T follicular helper cell (primary cell): ENCODE measurements at places on chromosomes 5 and 9.
A peak's percentile ranks its signal among the peaks of the same experiment; 100 is the strongest.

DNA sequence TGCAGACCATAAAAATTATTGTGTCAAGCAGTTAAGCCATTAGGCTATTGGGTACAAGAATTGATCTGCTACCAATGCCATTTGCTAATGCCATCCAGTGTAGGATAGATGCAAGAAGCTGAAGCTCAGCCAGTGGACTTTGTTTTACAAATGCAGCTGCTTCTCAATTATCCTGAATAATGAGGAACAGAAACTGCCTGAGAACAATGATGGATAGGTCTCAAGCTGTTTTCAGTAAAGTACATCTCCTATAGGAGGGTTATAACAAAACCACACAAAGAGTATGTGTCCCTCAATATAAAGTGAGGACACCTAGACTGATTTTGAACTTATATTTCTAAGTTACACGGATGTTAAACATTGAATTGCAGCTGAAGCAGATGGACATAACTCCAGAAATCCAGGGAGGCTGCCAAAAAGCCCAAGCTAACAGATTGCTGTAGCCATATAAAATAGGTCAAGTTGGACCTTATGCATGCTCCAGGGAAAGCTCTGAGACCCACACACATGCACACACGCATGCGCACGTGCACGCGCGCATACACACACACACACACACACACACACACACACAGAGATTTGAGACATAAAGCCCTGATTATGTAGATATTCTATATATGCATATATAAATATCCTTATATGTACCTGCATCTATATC, 482.7 kb upstream of the CD180 start:
- no peak for DNase-seq

GRCh38 chr9:5466766-5467165, 16.4 kb downstream of the CD274 start:
- no peak for DNase-seq

DNA sequence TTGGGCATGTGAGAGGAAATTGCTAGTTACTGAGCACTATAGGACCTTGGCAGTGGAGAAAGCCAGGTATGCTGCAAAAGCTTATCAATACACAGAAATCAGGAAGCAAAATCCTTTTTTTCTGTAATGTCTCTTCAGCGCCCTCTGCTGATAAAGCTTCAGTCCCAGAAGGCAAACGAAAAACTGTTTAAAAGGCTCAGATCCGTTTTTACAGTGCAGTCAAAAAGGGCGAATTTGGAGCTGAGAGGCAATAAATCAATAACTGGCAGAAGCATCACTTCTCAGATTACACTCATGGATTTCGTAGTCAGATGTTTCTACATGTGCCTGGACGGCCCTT, 1.1 kb upstream of the MAN2A1 start:
- no peak for DNase-seq

DNA sequence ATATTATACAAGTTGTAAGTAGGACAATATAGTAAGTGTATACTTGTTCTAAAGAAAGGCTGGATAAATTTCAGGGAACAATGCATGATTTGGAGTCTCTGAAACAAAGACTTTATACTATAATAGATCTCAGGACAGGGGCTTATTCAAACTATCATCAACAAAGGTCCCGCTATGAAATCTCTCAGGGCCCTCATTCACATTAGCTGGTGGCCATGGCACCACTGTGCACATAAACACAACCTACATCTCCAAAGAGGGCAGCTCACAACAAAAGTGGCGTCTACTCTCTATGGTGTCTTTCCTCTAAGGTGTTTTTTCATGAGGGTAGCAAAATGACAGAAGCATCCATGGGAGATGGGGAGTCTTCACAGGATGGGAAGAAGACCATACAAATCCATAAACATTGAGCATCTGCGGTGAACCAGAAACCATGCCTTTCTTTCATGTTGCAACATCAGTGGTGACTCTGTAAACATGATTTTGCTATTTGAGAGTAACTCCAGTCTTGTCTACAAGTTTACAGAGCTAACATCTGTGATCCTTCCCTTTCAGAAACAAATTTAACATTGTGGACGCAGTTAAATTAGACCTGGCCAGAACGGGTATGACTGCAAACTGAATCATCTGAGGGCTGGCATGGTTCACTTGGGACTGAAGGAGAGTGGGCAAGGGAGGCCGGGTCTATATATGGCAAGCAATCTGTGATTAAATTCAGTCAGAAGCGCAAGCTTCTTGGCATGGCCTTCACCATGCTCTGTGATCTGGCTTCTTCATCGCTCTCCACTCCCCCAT, 5.5 kb downstream of the TTLL11 start:
- no peak for DNase-seq

GRCh38 chr9:33101104-33101951, 24.9 kb upstream of the SMU1 start:
- no peak for DNase-seq

- no peak for DNase-seq
These were observed 122.4 kb upstream of the GAS1 start for GRCh38 chr9:87069690-87070089.

DNA sequence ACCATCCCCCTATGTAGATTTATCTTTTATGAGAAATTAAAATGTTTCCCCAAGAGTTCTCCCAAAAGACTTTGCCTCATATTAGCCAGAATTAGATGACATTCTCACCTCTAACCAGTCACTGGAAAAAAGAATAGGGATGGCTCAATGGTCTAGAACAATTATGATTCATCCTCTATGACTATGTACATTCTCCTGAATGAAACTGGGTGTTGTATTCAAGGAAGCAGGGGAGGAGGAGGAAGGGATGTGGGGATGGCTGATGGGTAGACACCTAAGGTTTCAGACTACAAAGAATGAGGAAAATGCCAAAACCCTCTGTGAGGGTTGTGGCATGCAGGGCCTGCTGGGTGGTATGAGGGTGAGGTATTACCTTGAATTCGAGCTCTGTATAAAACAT, 49.5 kb upstream of the BRINP1 start:
- no peak for DNase-seq

- no peak for DNase-seq
These were observed 686 bp upstream of the COL27A1 start for GRCh38 chr9:114154600-114155102.

GRCh38 chr9:89513837-89514236, 15.9 kb upstream of the SEMA4D start:
- no peak for DNase-seq

GRCh38 chr9:131530546-131530919, 530 bp downstream of the UCK1 start:
- DNase-seq = no peak

GRCh38 chr9:5890641-5891040, at the start of gene MLANA:
TSS of gene MLANA (plus strand) at chr9:5890889. CDS start at chr9:5892475, 1,586 bp downstream.
- no peak for DNase-seq

- no peak for DNase-seq
These were observed 35.0 kb upstream of the DMRT1 start for GRCh38 chr9:806285-807156.

- DNase-seq = no peak
These were observed 28.3 kb downstream of the IARS1 start for GRCh38 chr9:92265154-92265553.

DNA sequence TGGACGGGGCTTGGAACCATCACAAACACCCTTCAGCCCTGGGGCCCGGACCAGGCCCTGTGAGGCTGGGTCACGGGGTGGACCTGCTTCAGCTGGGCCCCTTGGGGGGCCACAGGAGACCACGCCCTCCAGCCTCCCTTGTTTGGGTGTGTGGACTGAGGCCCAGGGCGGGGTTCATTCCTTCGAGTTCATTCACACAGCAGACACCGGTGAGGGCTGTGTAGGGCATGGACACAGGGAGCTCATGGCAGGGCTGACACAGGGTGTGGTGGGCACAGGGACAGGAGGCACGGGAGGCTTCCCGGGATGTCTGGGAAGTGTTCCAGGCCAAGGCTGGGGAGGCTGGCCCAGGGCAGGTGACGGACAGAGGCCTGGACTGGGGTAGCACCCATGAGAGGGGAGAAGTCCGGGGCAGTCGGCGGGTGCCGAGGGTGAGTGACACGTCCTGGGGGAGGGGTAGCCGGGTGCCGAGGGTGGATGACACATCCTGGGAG, 8.9 kb downstream of the DNLZ start:
- no peak for DNase-seq

GRCh38 chr5:67425514-67425913, 228.9 kb upstream of the CD180 start:
- no peak for DNase-seq

- no peak for DNase-seq
These were observed 152.7 kb downstream of the ATP10B start for GRCh38 chr5:160699301-160699700.

GRCh38 chr5:140372971-140373487, 13.0 kb downstream of the SLC4A9 start:
- DNase-seq = peak; percentile 9

DNA sequence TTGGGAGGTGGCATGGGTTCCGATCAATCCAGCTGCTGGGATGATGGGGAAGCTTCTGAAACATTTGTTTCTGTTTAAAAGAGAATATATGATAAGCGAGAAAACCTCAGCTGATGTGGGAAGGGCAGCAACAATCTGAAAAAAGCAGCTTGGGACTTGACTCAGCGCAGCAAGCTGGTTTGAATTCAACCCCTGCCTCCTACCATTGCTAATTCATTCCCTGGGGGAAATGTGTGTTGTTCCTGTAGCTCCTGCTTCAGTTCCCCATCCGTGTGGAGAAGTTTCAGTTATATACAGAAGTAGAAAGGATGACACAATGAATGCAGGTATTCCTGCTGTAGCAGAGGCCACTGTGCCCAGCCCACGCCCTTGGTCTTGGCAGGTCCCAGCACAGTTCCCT, 145.1 kb downstream of the NXNL2 start:
- no peak for DNase-seq

GRCh38 chr5:179343719-179344430, 1.4 kb downstream of the ADAMTS2 start:
- DNase-seq = no peak

DNA sequence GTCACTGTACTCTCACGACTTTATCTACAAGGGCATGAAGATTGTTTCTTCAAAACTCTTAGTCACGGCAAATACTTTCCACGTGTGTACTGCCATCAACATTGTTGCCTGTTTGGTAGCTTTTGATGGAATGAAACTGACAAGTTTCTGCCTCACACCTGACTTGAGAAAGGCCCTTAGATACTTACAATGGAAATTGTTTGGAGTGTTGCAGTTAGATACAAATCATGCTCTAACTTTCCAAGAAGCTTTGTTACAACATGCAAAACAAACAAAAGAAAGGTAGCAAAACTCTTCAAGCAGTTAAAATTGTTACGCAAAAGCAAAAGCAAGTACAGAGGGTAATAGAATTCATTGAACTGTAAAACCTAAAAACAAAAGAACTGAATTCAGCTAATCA, 91.1 kb upstream of the TLE4 start:
- DNase-seq = no peak

- no peak for DNase-seq
These were observed 437.3 kb upstream of the ADAMTSL1 start for GRCh38 chr9:18036422-18037187.

DNA sequence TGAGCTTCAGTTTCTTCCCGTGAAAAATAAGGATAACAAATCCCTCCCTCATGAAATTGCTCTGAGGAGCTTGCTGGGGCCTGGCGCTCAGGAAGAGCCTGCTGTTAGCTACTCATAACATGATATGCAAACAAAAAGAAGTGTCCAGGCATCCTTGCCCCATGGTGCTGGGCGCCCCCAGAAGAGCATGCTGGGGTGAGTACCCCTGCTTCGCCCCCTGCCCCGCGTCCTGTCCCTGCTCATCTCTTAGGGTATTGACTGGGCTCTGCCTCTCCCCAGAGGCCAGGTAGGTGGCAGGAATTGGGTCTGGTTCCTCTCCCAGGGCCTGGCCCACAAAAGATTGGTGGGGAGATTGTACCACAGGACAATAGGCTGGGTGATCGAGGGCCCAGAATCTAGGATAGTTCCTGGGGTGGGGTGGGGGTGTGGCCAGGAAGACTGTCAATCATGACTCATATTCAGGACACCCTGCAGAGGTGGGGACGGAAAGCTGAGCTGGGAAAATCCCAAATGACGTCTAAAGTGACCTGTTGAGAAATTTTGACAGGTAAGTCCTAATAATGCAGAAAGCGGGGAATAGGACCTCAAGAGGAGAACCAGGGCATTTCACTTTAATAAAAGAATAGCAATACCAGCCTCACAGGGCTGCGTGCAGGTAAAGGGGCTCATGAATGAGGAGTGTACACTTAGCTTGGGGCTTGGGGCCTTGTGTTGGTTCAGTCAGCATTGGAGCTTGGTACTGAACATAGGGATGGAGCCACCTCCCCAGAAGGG, 8.9 kb downstream of the PITX1 start:
- no peak for DNase-seq

GRCh38 chr9:132461971-132462370, 52.0 kb downstream of the CFAP77 start:
- no peak for DNase-seq

DNA sequence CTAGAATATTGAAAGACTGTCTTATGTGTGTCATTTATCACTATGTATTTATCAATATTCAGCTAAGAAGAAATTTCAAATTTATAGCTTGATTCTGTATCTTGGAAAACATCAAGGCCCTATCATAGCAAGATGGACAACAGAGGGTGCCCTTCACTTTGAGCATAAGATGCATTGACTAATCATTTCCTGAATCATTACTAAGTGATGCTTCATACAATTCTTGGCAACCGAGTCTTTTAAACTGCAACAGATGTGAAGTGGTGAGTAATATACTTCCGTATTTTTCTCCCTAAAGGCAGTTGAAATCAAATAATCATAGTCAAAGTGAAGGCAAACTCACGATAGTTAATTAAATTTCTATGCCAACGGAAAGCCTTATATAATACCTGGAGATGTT, 318.6 kb upstream of the RGMB start:
- DNase-seq = no peak

- no peak for DNase-seq
These were observed 847.0 kb downstream of the TLE1 start for GRCh38 chr9:80842389-80842788.

DNA sequence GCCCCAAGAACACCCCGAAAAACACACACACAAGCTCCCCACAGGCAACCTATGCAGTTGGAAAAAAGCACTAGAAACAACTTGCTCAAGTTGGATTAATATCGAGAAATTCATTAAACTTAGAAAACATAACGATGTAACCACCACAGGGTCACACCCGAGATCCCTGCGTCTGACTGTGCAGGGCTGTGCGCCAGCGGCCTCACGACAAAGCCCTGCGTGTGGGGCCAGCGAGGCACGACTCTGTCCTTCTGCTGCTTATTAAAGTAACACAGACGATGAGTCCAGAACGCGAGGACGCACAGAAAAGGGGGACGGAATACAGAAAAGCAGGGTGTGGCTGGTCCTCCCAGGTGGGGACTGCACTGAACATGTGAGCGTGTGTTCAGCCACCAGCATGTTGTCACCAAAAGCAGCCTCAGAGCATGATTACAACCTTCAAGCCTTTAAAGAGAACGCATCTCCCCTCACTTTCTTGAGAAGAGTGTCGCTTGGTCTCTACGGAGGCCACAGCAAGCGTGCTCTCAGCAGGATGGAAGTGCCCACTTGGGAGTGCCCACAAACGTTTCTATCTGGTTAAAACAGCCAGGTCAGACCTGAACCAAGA, 14.4 kb downstream of the SLC12A7 start:
- no peak for DNase-seq

DNA sequence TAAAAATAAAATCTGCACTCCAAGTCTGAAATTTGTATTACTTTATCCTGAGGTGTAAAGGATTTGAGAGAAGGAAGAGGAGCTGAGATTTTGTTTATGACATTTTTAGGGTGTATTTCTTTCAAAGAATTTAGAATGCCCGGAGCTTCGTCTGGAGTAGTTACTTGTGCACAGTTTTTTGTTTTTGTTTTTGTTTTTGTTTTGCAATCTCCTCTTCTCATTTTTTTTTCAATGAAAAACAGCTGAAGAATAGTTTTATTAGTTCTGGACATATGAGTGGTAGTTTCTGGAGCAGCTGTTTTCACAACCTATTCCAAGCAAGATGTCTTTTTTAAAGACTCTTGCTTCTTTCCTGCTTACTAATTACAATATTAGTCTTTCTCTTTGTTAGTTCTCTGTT, 408.2 kb upstream of the PTGER4 start:
- DNase-seq = no peak
